M059J (cell line): ENCODE measurements at places on chromosomes 3 and 15. TPM values are rescaled to one million over a fixed set of nuclear protein-coding genes. Genes with fewer than 3 reads are reported as not detected.
A peak's percentile ranks its signal among the peaks of the same experiment; 100 is the strongest.

Gene DUOXA2
- 0.05 TPM in 1 of 2 replicates, not detected in the other for total RNA-seq

DNA sequence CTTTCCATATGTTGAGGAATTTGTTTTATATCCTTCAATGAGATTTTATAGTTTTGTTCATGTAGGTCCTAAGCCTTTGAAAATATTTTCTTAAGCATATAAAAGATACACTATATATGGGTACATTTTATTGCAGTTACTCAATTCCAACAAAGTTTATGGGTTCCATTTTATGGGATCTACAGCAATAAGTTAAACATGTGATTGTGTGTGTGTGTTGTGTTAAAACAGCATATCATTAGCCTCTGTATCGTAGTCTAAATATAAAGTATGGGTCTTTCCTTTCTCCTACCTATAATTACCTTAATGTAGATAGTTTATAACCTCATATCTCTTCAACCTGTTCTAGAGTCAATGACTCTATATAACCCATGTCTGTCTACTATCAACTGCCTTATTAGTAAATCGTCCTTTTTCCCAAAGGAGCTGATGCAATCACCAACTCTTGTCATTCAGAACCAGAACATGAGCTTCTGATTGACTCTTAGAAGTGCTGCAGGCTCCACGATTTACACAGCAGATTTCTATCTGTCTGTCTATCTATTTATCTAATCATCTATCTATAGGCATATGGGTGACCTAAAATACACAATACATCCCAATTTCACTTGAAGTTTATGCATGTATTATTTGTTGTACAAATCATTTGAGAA is 512.6 kb upstream of the CBLB start:
- DNase-seq, result no peak

- no peak for DNase-seq
Measured at GRCh38 chr3:153652076-153652475, 469.1 kb upstream of the ARHGEF26 start.

DNA sequence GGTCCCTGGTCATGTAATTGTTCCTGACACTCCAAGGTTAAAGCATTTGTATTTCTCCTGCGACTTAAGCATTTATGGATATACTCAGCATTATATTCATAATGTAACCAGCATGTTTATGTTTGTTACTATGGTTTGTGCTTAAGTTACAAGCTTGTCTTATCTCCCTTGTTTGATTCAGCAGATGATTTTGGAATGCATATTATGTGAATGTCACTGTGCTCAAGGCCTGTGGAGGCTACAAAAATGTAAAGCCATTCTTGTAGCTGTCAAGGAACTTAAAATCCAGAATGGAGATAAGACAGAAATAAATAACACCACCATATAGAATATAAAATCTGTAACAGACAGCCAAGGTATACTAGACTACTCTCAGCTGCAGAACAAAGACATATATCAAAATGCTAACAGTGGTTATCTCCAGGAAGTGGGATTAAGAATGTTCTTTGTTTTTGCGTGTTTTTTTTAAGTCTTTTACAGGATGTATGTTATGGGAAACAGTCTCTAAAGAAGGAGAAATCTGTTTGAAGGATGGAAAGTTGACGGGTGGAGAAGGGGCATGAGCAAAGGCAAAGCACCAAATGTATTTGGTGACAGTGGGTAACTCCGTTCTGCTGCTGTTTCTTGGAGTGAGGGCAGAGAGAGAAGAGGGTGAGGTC is 61.4 kb downstream of the IGF2BP2 start:
- DNase-seq, result no peak

Gene PLA2G4E
- total RNA-seq, result not detected in 2 replicates

GRCh38 chr3:186143250-186143649 is 34.4 kb upstream of the ETV5 start:
- no peak for DNase-seq

- no peak for DNase-seq
Measured at GRCh38 chr15:73607843-73608242, 25.3 kb downstream of the NPTN start.

Gene TM4SF4
- 21.7 TPM in 1 of 2 replicates, not detected in the other for total RNA-seq

- DNase-seq, result peak; percentile 37
Measured at GRCh38 chr3:141825216-141826011, 51.0 kb upstream of the ATP1B3 start.

DNA sequence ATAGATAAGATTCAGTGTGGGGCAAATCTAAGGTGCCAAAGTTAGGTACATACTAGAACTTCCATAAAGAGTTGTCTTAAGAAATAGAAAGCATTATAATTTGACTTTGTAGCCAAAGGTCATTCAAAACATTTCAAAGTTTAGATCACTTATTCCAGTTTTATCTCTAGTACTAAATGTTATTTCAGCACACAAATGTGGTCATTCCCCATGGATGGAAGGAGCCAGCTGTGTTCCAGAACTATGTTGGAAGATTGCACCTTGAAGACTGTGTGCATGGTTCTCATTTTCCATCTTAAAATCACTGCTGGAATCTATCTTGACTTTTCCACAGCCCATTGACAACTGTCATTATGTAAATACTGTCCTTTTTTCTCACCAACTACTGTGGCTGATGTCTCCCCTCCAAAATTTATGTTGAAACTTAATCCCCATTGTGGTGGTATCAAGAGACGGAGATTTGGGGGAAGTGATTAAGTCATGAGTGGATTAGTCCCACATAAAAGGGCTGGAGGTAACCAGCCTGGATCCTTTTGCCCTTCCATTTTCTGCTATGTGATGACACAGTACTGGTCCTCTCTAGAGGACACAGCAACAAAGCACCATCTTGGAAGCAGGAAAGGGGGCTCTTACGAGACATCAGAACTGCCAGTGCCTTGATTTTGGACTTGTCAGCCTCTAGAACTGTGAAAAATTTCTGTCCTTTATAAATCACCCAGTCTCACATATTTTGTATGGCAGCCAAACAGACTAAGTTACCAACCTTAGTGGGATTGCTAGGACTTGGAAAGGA is 24.0 kb downstream of the TGFBR2 start:
- peak; percentile 42 for DNase-seq

- DNase-seq, result no peak
Measured at GRCh38 chr15:97482521-97482920, 478.0 kb upstream of the ARRDC4 start.

Gene CAND2
- 1.5 and 4.0 TPM in 2 replicates for total RNA-seq

DNA sequence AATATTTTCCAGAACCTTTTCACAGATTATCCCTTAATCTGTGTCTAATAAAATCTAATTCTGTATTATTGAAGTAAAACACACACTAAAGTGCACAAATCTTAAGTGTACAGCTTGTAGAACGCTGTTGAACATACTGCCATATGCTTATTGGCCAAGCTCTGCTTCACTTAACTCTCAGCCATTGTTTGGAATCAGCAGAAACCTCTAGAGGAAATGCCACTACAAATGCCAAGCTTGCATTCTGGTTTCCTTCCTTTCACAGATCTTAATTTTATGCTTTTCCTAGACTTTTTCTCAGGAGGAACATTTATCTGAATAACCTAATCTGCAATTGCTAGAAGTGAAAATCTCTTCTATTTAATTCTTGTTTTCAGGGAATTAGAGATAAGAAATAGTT is 10.1 kb downstream of the MNS1 start:
- no peak for DNase-seq

Gene ACTC1
- 2.9 and 8.8 TPM in 2 replicates for total RNA-seq

- no peak for DNase-seq
Measured at GRCh38 chr15:50783411-50783810, 17.9 kb upstream of the SPPL2A start.

Gene GREM1
- not detected in 2 replicates for total RNA-seq

DNA sequence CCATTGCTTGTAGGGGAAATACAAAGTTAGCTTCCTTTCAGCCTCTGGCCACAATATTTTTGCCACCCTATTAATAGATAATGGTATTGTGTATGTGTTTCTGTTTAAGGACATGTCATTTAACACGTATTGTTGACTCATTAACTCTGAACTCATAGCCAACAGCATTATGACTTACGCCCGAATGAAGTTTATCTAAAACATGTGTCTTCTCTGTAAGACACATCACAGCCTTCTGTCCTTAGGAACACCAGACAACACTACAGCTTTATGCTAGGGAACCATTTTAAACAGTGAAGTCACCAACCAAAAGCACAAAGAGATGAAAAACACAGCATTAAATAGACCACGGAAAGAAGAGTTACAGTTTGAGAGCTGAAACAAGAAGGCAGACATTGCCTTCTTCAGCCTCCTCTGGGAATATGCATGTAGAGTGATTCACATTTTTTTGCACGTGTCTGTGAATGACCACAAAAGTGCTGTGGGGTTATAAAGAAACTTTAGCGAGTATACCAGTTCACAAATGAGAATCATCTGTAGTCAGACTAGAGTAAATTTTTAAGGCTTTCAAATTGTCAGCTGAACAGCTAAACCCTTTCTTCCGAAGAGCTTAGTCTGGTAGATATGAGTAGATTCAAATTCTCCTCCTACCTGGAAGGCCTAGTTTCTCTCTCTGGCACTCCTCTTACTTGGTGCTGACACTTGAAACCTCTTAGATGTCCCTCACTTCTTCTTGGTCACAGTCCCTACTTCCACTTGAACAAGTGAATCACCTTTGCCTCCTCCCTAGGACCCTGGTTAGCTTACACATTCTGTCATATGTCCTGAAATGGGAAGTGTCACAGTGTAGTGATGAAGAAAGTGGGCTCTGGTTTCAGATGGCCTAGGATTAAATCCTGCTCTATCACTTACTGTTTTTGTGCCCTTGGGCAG is 32.2 kb downstream of the MCTP2 start:
- peak; percentile 9 for DNase-seq

GRCh38 chr3:67433109-67433508 is 221.3 kb downstream of the SUCLG2 start:
- no peak for DNase-seq

- DNase-seq, result no peak
Measured at GRCh38 chr3:29334706-29335105, 53.8 kb downstream of the RBMS3 start.

Gene ELL3
- total RNA-seq, result 0.86 and 2.4 TPM in 2 replicates
